ENCODE measurements at places on chromosomes 7 and 10.

DNA sequence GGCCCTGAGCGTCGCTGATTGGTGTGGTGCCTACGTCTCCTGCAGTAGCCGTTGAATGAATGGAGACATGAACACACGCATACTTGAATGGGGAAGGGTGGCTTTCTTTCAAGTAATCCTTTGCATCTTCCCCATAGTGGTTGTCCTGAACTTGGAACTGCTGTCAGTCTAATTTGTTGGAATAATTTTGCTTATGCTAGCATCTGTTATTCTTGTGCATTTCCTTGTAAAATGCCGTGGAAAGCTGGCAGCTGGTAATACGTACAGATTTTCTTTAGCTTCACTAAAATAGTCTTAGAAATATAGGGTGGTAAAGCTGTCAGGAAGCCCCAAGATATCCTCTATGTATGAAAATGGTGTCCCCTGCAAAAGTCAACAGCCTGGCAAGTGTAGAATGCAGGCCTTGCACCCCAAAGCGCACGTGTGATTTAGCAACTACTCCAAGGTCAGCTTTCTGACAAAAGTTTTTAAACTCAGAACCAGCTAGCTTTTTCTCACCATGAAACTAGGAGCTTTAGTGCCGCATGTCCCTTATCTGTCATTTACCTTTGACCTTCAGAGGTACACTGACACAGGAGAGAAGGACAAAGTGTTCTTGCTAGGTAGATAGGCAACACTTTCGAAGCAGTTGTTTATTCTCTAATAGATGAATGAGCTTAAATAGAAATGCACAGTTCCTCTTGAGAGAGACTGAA lies 70.8 kb downstream of the RBM33 start:
- DNase-seq, result no peak

DNA sequence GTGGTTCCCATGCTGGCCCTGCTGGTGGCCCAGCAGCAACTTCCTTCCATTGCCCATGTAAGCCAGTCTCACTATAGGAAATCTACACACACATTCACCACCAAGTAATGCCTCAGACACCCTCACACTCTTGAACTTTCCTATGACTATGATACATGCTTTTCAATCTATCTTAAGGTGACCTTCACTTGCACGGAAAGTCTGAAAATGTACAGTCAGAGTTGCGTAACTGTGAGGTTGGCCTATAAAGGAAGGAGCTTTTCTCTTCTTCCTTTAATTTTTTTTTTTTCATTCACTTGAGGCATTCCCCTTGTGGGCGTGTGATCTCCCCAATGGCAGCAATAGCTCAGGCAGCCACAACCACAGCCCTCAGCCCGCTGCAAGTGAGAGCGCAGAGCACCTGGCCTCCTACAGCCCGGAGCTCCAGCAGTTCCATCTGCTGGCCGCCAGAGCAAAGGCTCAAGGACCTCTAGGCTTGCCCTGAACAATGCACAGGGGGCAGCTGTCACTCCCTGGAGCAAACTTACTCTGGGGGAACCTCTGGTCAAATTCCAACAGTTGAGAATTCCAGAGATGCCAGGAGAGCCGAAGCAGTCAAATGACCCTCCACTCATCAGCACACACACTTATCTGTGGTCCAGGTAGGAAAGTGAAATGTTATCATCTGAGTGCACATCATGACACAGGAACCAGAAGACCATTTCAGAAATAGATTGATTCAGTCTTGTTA lies 123.1 kb upstream of the ADO start:
- peak; percentile 82 for DNase-seq

DNA sequence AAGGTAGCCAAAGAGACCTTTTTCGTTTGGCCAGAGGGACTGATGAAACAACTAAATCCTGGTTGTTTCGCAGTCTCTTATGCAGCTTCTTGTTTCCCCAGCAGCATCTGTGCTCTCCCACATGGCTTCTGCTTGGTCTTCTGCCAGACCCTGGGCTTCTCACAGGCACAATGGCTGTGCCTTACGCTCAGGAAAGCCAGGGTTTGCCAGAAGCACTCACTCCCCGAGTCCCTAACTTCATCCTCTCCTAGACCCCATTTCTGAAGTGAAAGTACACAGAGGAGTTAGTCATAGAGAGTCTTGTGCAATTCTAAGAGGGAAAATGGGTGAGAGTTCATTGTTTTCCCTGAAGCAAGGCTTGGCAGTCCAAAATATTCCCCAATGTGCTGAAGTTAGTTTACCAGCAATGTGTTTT lies 121.7 kb downstream of the EVX1 start:
- no peak for DNase-seq

DNA sequence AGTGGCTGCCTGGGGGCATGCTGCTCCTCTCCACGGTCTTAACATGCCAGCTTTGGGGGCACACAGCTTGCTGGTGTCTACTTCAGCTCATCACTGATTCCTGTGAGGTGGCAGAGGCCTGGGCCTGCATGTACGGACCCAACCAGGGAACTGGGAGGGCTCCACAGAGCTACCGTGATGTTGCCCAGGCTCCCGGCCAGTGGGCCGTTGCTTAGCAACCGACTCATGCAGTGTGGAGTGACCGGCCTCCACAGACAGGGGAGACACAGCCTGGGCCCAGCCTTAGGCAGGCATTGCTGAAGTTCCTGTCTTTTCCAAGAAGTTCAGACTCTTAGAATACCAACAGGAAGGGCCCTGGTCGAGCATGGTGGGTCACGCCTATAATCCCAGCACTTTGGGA lies 25.8 kb upstream of the SH2B2 start:
- DNase-seq, result no peak

DNA sequence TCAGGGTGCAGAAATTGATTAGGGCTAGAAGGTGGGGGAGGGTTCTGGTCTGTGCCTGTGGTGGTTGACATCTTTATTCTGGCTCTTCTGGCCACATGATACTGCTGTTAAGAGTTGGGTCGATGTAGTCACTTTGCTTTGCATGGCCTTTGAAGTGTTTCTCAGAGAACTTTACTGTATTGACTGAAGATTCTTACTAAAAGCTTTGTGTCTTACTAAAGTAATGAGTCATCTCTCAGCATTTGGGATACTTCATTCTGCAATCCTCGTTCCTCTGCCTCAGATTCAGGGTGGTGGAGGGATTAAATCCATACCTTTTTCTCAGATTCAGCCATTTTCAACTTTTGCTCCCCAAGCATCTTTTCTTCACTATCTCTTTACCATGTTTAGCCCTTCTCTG lies 38.6 kb downstream of the STEAP4 start:
- DNase-seq, result no peak

- no peak for DNase-seq
Observed at GRCh38 chr7:90764848-90765570, 168.9 kb downstream of the CDK14 start.

DNA sequence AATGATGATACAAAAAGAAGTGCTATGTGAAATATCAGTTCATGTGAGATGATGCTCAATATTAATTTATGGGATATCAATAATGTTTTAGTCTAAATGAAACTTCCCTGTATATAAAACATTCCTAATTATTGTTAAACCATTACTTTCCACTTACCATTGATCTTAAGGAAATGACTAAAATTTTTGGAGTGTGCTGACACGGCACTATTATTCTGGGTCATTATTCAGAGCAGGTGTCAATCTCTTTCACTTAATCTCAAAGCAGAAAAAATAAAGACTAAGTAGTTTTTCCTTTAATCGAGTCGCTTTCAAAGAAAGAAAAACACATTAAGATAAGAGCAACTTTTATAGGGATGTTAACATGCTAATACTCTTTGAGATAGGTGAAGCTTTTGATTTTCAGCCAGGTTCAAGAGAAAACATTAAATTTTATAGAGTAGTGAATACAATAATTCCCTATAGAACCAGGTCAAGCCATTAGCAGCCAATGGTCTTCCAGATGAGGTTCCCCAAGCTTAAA lies 11.4 kb upstream of the CREB5 start:
- DNase-seq, result no peak

GRCh38 chr7:30046127-30046770 lies 18.0 kb downstream of the PLEKHA8 start:
- no peak for DNase-seq

DNA sequence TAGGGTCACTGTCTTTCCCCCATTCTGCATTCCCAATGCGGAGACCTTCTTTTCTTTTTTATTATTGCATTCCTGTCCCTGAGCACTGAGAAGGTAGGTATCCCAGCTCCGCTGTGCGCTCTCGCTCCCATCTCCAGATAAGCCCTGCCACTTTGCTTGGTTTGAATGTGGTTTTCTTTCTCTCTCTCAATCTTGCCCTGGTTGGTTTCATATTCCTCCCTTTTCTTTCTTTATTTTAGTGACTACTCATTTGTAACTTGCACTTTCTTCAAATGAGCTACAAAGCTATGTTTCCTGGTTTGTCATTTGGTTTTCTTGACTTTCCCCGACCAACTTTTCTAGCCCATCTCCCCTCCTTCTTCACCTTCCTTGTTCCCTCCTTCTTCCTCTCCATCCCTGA lies 29.0 kb upstream of the HSPB1 start:
- no peak for DNase-seq

GRCh38 chr7:128916643-128916915 lies 6.1 kb upstream of the KCP start:
- DNase-seq, result no peak

DNA sequence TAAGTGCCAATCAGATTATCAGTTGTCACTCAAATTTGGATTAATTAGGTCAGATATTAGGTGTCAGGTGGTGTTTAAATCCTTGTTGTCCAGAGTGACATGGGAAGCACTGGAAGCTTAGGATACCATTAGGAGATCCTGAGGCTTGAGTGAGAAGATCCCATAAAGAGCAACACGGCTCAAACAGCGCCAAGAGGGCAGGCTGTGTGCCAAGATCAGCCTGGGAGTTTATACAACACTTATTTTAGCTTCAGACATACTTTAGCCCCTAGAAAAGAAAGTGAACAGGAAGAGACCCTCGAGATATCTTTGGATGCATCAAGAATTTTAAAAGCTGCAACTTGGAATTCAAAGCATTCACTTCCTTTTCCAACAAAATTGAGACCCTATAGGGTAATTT lies 14.2 kb upstream of the ACTA2 start:
- DNase-seq, result no peak

- DNase-seq, result no peak
Observed at GRCh38 chr7:26457696-26458327, 166.2 kb downstream of the SNX10 start.
